ENCODE measurements at places on chromosomes 13 and 19.
A peak's percentile ranks its signal among the peaks of the same experiment; 100 is the strongest.

GRCh38 chr13:73146707-73147106, 87.9 kb downstream of the KLF5 start:
- no peak for DNase-seq

DNA sequence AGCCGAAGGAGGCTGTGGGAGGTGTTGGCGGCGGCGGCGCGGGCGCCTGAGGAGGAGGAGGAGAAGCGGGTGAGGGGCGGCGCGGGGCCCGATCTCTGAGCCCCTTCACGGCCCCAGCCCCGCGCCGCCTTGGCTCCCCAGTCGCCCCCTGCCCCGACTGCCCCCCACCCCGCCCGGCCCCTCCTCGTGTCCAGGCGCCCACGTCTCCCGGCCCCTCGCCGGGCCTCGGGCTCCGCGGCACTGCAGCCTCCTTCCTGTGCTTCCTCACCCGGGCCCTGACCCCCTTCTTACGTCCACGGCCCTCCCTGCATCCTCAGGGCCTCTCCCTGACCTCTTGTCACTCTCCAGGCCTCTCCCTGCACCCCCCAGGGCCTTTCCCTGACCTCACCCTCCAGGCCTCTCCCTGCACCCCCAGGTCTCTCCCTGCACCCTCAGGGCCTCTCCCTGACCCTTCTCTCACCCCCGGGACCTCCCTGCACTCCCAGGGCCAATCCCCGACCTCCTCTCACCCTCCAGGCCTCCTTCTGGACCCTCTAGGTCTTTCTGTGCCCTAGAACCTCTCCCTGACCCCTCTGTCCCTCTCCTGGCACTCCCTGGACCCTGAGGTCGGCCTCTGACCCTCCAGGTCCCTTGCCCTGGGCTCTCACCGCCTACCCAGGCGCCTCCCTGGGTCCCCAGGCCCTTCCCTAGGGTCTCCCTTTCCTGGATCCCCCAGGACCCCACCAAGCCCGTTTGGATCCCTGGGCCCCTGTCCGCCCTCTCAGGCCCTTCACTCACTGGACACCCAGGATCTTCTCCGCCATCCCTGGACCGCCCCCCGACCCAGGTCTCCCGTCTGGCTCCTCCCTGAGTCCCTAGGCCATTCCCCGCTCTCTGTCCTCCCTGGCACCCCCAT, 460 bp downstream of the KMT5C start:
- no peak for DNase-seq

DNA sequence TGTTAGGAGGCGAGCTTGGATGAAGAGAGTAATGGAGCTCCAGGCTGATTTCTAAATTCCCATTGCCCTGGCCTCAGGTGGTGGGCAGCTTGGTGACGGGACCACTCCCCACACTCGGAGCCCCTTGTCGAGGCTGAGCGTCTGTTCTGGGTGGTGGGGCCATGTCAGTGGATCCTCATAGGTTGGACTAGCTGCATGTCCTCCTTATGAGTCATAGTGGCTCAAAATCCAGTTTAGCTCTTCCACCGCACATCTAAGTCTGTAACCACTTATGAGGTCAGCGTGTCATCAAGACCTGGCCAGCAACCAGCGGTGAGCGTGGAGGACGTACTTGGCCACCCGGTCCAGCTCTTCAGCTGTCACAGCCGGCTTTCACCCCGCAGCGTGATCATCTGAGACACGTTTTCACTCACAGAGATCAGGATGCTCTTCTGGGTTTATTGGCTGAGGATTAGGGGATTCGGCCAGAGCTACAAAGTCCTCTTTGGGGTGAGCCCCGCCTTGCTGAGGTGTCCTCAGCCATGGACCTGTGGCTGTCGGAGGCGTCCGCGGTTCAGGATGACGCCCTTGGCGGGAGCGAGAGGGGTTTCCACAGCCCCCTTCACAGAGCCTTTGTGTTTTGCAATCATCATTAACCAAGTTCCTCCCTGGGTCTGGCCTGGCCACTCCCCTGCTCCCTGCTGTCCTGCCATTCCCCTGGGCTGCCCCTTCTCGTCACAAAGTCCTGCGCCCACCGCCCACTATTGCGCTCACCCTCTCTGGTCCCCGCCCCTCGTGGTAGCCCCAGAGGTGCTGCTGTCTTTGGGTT, 41.9 kb downstream of the ADPRHL1 start:
- DNase-seq, result peak; percentile 47

- DNase-seq, result no peak
Measured at GRCh38 chr13:30725326-30726085, 9.8 kb upstream of the ALOX5AP start.

DNA sequence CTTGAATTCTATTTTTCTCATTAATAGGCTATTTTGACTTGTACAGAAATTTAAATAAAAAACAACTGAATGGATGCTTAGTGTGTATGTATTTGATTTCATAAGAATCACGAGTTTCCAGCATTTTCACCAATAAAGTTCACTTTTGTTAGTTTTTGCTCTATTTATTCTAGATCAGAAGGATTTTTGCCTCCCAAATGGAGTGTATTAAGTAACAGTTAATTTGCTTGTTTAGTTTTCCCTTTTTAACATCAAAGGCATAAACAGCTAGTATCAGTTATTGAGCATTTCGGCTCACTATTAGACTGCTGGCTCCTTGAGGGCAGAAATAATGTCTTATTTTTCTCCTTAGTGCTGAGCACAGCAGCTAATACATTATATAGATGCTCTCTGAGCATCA, 414.1 kb downstream of the FGF9 start:
- DNase-seq, result no peak

DNA sequence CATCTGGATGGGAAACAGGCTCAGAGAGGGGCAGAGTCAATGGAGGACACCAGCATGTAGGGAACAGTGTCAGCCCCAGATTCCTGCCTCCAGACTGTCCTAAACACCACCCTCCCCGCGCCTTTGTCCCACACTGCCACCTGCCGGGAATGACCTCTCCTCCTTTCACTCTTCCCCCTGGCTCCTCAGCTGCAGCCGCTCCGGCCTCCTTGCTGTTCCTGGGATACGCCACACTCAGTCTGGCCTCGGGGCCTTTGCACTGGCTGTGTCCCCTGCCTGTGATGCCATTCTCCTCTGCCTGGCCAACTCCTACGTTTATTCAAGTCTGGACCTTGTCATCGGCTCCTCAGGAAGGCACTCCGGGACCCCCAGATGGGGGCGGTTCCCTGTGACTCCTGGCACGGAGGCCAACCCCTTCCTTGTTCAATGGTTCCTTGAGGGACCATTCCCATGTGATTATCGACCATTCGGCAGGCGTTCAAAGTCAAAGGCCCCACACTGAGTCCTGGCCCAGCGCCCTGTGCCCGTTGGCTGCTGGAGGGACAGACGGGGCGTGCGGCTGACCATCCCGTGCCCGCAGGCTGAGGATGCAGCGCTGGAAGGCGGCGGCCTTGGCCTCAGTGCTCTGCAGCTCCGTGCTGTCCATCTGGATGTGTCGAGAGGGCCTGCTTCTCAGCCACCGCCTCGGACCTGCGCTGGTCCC, 15.8 kb downstream of the FUT6 start:
- DNase-seq, result no peak

GRCh38 chr19:21454901-21455300, 50.5 kb upstream of the ZNF429 start:
- no peak for DNase-seq

DNA sequence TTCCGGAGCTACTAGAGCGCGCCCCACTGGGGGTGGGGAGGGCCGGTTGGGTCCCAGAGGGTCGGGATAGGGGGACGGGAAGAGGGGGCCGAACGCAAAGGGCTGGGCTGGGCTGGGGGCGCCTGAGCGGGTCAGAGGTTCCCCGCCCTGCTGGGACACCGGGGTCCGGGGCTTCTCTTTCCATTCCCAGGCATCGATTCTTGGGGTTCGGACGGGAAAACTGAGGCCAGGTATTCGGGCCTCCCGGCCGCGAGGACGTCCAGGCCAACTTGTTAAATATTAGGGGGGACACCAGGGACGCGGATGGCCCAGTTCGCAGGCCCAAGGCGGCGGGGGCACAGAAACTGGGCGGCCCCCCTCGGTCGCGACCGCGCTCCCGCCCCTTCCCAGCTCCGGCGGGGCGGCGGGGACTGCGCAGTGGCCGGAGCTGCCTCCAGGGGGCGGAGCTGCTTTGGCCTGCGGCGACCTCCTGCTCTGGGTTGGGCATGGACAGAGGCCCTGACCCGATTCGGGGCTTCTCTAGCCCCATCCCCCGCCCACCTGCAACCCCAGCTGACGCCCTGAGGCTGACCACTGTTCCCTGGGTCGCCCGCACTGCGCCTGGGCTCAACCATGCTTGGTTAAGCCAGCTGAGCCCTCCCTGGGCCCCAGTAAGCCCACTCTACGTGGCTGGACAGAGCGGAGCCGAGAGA, 1.2 kb upstream of the KLF16 start:
- peak; percentile 2 for DNase-seq

GRCh38 chr19:5674714-5675113, 5.6 kb downstream of the MICOS13 start:
- DNase-seq, result no peak

DNA sequence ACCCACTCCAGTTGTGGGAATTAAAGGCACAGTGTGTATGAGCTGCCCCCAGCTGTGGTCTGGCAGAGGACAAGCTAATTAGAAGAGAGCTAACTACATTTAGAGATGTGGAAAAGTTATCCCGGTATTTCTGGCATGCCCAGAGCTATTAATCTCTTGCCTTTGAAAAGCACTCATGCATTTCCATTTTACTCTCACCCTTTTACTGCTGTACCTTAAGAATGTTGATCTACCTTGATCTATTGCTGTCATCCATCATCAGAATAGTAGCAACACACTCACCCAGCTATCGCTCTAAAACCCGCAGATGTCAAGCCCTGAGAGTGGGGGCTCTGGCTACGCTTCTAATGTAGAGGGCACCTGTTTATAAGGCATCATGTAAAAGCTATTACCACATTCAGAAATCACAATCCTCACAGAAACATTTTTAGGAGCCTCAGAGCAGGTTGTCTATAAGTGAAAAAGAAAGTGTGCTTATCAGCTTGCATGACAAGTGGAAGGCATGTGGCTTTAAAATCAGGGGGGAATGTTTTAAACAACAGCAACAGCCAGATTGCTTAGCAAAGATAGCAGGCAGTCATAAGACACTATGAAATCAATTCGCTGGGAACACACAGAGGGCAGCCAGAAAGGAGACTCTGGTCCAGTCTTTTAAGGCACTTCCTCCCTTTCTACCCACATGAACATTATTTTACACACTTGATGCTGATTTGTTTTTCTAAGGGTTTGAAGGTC, 224.2 kb upstream of the IRS2 start:
- DNase-seq, result peak; percentile 82

- no peak for DNase-seq
Measured at GRCh38 chr13:50355797-50356196, 340.6 kb downstream of the KCNRG start.

DNA sequence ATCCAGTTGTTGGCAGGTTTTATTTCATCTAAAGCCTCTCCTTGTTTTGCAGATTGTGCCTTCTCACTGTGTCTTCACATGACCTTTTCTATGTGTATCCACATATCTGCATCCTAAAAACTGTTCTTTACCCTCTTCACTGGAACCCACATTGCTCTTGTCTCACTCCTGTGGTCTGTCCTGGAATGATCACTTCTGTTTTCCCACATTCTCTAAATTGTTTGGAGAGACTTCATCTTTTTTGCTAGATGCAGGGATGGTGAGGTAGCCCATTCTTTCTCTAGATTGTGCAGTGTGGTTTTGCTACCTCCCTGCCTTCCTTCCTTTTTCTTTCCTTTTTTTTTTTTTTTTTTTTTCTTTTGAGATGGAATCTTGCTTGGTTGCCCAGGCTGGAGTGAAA, 608.6 kb upstream of the MIR17HG start:
- DNase-seq, result no peak

- DNase-seq, result no peak
Measured at GRCh38 chr13:106963151-106963550, 395.2 kb upstream of the ARGLU1 start.

- no peak for DNase-seq
Measured at GRCh38 chr19:33214596-33214995, 11.1 kb downstream of the SLC7A10 start.

DNA sequence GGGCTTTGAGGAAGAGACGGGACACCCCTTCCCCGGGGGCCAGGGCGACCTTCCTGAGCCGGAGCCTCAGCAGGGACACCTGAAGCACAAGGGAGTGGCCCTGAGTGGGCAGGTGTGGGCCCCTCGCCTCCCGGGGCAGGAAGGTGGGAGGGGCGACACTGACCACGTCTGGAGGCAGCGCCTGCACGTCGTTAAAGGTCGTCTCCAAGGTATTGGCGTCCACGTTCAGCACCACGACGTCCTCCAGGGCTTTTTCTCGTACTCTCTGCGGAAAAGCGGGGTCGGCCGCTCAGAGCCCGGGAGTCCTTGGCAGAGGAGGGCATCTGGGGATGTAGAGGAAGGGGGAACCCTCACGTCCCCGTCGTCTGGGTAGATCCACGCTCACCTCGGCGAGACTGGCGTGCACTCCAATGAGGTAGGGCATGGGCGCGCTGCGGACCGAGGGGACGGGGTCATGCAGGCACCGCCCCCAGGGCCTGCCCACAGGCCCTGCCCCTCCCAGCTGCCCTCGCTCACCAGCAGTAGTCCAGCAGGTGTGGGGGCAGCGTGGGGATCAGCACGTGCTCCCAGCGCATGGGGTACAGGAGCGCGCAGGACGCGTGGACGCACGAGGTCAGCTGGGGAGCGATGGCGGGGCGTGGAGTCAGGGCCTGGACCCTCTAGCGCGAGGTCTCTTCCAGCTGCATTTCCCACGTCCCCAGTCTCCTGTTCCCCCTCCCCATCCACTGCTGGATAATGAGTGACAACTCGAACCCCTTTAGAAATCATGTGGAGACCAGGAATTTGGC, 6.1 kb downstream of the DENND1C start:
- no peak for DNase-seq

DNA sequence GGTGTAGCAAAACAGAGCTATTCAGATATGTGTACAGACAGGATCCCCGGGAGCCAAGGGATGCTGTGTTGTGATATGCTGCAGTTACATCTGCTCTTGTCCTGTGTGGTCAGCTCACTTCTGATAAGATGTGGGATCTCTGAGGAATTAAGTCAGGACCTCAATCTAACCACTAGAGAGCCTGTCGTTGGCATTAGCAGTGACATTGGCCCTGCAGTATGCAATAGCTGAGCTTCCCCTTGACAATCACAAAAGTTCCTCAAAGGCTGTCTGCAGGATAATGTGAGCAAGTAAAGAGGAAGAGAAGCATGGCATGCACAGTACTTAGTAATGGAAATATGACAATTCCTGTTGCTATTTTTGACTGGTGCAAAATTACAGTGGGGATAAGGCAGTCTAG, 203.4 kb upstream of the MIR17HG start:
- no peak for DNase-seq

- no peak for DNase-seq
Measured at GRCh38 chr19:49328741-49329140, 3.8 kb upstream of the SLC6A16 start.

- DNase-seq, result no peak
Measured at GRCh38 chr19:17323964-17324332, 10.7 kb downstream of the ANO8 start.

- DNase-seq, result peak; percentile 37
Measured at GRCh38 chr13:77492982-77493381, 42.5 kb upstream of the SCEL start.

- DNase-seq, result no peak
Measured at GRCh38 chr13:90385781-90386489, 961.6 kb upstream of the MIR17HG start.

DNA sequence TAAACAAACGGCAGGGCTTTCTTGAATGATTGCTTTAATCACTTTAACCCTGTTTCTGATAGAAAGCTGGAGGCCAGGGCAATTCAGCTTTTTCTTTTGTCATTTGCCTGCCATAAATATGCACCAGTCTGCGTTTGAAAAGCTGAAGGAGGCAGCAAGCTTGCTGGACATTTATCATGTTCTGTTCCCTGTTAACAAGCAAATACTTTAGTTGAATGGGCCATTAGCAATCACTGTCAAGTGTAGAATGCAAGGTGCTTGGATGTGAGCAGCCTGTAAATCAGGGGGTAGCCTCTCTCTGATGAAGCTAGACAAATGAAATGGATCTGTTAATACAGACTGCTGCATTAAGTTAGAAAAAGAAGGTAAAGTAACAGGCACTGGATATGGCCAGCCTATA, 7.6 kb downstream of the EFNB2 start:
- no peak for DNase-seq

Data from kidney glomerular epithelial cell (primary cell).